ENCODE measurements at places on chromosomes 1 and 21.

DNA sequence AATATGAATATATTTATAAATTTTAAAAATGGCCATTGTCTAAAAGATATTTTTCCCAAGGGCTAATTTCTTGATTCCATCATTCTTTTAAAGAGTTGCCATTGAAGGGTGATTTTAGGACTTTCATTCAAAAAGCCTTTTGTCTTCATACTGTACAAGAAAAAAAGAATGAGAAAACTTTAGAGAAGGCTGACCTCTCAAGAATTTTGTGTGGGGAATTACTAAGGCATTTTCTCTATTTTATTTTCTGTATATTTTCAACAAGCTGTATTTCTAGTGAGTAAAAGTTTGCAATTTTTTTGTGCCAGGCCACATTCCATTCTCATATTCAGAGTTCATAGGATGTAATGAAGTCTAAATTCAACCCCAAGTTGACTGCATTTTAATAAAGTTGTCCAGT lies 49.3 kb downstream of the IVNS1ABP start:
- no peak for DNase-seq

GRCh38 chr1:56268519-56269140 lies 310.7 kb downstream of the PLPP3 start:
- DNase-seq: no peak

- no peak for DNase-seq
Measured at GRCh38 chr1:84386716-84387479, 11.4 kb upstream of the DNASE2B start.

GRCh38 chr1:207346513-207346912 lies 25.0 kb downstream of the CD55 start:
- DNase-seq: no peak

- DNase-seq: no peak
Measured at GRCh38 chr1:245730801-245731200, 576.0 kb downstream of the KIF26B start.

DNA sequence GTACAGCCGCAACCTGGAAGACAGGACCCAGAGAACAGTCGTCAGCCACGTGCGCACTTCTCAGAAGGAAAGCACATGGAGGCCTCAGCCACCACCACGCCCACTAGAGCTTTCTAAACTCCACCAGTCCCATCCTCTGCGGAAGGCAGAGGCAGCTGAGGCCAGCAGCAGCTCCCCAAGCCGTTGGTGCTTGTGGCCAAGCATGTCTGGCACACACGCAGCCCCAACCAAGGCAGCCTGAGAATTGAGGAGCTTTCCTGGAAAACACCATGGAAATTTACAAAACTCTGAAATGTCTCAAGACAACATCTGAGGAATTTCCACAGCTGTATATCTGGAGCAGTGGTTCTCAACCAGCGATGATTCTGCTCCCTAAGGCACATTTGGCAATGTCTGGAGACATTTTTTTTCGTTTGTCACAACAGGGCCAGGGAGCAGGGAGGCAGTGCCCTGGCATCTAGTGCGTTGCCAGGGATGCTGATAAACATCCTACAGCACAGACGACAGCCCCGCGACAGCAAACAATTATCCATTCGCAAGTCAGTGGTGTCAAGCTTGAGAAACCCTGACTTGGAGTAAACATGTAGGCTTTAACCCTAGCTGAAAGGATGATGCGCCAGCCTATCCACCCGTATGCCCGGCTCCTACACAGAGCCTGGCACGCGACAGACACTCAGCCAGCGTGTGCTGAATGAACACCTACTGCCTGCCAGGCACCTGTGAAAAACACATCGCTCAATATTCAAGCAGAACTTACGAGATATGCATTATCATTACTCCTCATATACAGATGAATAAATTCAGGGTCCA lies 24.7 kb downstream of the NPHP4 start:
- no peak for DNase-seq

- DNase-seq: no peak
Measured at GRCh38 chr1:99648107-99648506, 2.2 kb downstream of the PALMD start.

GRCh38 chr1:2501041-2501819 lies 25.1 kb downstream of the PLCH2 start:
- DNase-seq: no peak

DNA sequence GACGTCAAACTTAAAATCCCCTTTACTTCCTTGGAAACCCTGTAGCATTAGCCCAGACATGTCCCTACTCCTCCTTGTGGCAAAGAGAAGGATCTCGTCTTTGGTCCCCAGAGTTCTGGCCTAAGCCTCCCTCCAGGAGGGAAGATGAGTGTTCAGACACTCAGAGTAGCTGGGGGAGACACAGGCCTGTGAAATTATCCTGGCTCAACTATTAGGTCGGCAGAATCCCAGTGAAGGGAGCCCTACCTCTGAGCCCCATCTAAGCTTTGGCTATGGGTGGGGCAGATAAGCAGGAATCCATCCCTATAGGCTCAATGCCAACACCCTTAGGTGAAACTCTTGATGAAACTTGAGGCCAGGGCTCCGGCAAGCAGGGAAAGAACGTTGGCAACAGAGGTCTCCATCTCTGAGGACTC lies 1.7 kb upstream of the SFN start:
- DNase-seq: no peak

- no peak for DNase-seq
Measured at GRCh38 chr1:1287288-1288110, 7.3 kb downstream of the SCNN1D start.

GRCh38 chr1:214439352-214440119 lies 111.9 kb downstream of the PTPN14 start:
- peak; percentile 68 for DNase-seq

DNA sequence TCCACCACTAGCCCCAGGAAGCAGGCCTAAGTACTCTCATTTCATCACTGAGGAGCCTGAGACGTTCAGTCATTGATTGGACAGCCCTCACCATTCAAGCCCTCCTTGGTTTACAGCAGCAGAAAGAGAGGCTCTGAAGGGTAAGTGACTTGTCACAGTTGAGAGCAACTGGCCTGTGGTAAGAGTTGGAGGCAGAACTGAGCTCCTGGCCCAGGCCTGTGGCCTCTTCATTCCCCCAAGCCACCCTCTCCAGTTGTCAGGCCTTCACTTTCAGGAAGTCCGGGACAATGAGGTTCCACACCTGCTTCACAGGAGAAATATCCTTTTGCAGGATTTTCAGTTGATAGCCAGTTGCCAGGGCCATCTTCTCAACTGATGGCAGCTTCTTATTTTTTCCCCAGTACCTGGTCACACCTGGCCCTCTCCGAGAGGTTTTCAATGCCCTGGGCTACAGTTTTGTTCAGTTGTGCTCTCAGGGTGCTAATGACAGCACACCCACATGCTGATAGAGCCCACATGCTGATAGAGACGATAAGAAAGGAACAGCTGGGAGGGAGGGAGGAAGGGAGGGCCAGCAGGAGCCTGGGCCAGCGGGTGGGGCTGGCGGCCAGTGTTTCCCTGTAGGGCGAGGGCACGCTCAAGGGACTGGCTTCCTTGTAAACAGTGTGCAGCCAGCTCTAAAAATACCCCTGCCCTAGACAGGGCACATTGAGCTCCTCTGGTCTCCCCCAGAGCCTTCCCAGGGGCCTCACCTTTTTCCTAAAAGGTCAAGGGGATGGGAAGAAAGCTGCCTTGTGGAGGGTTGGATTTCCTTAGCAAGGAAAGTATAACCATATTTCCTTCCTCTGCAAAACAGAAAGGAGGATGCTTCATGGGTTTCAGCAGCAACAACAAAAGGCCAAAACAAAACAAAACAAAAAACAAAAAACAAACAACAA lies 112.7 kb upstream of the JUN start:
- DNase-seq: no peak
